NCI-H510A (cell line): ENCODE measurements at places on chromosomes 2 and 18.

- DNase-seq: no peak
Observed at GRCh38 chr2:218075975-218076811, 7.1 kb downstream of the RUFY4 start.

DNA sequence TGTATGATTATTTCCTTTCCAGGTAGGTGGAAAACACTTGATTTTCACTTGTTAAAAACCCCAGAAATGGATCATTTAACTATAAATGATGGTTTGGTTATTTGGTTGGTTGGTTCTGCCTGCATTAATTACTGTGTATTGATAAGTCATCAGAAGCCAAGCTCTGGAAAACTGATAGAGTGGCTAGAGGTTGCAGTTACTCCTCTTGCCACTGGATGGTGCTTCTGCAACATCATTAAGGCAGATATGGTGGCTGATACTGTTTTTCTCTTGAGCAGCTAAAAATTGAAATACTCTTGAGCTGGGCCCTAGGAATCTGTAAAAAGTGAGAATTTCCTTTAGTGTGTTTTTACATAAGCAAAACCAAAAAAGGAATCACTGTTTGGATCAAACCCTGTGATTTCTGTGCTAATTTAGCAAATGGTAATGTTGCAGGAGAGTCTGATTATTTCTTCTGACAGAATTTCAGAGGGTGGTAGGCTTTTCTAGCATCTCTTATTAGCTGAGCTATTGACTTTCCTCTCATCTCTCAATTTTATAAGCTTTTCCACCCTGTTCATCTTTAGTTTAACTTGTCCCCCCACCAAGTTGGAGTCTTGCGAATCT lies 54.3 kb downstream of the RAB10 start:
- no peak for DNase-seq

DNA sequence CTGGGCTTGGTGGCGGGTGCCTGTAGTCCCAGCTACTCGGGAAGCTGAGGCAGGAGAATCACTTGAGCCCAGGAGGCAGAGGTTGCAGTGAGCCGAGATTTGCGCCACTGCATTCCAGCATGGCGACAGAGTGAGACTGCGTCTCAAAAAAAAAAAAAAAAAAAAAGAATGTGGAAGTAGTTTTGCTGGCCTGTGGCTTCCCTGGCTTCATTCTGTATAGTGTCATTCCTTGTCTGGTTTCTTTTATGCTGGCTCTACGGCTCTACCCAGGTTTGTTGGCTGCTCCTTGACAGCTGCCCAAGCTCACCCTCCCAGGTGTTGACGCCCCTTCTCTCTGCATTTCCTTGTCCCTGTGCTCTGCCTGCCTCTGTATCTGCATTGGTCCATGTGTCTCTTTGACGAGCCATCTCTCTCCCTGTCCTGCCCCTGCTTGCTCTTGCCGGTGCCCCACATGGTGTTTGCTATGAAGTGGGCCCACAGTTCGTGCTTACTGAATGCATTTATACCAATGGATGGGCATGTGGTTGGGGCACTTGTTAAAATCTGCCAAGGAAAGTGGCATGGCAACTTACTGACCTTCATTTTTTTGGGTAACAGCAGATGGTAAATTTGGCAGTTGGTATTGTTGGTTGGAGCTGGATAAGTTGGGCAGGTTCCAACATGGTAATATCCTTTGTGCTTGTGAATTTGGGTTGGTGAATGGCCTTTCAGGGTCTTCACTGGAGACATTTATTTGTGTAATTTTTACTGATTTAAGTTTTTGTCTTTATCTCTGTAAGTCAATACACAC lies 113.9 kb downstream of the MAP4K4 start:
- DNase-seq: no peak

DNA sequence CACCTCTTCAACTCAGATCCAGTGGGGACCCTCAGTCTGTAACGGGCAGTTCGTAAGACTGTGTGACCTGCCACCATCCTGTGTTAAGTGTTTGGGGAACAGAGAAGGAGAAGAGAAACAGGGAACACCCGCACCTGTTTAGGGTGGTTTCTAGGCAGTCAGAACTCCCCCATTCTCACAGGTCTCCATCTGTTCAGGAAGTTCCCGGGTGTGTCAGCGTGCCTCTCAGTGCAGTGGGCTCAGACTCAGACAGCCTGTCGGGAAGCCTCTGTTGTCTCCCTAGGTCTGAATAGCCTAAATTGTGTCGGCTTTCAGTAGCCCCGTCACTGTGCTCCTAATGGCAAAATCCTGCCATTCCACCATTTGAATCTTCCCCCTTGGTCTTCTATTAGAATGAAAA lies 256.6 kb downstream of the LOXHD1 start:
- DNase-seq: no peak

GRCh38 chr18:8424481-8424880 lies 184.8 kb upstream of the RAB12 start:
- no peak for DNase-seq

GRCh38 chr18:78732273-78733210 lies 247.1 kb upstream of the SALL3 start:
- no peak for DNase-seq

GRCh38 chr2:113260991-113261390 lies 17.7 kb downstream of the PAX8 start:
- no peak for DNase-seq

GRCh38 chr2:16002575-16002974 lies 62.2 kb downstream of the MYCN start:
- DNase-seq: no peak

DNA sequence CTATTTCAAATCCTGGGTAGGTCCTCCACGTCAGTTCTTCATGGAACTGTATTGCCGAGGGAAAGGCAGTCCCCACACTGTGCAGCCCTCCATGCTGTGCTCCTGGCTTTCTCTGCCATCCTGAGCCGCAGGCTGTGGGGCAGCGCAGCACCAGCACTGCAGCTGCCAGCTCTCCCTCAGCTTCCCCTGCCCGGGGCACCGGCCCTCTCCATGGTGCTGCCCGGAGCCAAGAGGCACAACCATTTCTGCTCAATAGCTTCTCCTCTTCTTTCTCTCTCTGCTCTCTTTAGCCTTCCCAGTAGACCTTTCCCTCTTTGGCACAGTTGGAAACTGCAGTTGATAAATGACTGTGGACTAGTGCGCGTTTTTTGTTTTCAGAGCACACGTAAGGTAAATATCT lies 12.1 kb downstream of the ANKRD23 start:
- DNase-seq: no peak

GRCh38 chr2:205965707-205966106 lies 120.3 kb downstream of the INO80D start:
- no peak for DNase-seq

GRCh38 chr2:219871351-219871750 lies 243.9 kb downstream of the SLC4A3 start:
- no peak for DNase-seq

DNA sequence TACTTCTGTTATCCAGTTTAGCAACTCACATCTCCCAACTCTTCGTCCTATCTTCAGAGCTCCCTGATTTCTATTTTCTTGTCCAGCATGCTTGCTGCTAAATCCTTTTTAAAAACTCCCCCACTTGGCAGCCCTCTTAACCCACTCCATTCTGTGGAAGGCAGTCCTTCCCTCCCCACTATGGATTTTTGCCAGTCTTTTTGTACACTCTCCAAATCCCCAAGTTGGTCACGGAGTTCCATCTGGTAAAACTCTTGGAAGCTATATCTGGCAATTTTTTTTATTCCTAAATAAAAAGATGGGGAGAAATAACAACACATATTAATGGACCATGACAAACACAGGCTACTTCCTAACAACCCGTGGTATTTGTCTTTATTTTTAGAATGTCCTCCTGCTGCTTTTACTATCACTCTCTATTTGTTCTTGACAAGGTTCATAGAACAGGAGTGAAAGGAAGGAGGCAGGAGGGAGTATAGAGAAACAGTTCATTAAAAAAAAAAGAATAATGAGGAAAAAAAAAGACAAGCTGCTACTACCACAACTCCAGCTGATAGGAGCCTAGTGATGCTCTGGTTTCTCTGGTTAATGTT lies 120.0 kb upstream of the THSD7B start:
- DNase-seq: no peak

GRCh38 chr2:157438863-157439823 lies 4.7 kb downstream of the CYTIP start:
- no peak for DNase-seq
